ENCODE measurements at places on chromosomes 5 and 9.
A peak's percentile ranks its signal among the peaks of the same experiment; 100 is the strongest.

DNA sequence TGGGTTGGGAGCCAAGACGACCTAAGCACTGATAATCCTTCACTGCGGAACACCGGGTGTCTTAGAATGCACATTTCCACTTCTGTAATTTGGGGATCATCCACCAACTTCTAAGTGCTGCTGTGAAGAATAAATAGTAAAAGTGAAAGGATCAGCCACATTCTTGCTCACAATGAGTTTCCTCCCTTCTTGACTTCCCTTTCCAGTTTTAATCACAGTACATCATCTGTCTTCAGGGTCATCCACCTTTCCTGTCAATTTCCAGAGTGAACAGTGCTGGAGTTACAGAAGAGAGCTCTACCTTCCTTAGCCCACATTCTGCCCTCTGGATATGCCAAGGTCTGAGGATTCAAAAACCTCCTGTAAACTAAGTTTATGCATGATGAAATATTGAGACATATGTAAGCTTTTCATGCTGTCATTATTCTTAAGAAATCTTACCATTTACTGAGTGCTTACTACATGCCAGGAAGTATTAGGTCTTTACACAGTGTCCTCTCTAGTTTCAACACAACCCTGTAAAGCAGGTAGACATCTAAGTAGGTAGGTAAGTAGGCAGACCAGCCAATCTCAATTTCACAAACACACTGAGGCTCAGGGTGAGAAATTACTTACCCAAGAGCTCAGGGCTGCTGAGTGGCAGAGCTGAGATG, 105.2 kb downstream of the CDK5RAP2 start:
- DNase-seq: no peak

DNA sequence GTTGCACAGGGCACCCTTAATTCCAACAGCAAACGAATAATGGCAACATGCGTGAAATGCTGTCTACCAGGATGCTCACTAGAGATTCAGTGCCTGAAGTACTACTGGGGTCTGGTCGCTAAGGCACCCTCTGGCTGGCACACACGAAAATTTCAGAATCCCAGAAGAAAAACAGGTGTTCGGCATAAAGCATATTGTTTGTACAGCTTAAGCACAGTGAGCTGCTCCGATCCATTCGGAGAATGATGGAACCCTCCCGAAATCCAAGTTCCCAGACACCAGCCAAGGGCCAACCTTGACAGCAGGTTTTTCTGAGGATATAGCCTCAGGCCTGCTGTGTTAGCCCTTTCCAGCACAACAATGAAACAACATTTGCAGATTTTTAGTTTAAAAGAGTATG, 61.4 kb upstream of the ALDH1B1 start:
- DNase-seq: no peak

GRCh38 chr5:139657363-139658321, 9.5 kb downstream of the CXXC5 start:
- DNase-seq: no peak

- DNase-seq: no peak
Measured at GRCh38 chr5:137960141-137960540, 70.9 kb downstream of the PKD2L2 start.

DNA sequence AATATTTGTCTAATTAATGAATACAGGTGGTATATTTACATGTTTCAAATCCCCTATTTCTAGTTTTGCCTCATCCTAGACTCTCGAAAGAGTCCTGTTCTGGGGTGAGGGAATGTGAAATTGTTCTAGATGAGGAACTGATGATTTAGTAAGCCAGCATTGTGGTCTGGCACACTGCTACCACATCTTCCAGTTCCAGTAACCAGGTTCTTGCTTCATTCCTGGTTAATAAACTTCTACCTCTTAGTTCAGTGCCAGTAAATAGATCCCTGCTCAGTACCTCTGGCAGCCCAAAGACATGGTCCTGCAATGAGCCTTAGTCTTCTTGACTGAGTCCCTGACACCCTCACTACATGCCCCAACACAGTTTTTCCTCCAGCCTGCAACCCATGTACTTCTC, 207.7 kb downstream of the SREK1 start:
- DNase-seq: no peak

DNA sequence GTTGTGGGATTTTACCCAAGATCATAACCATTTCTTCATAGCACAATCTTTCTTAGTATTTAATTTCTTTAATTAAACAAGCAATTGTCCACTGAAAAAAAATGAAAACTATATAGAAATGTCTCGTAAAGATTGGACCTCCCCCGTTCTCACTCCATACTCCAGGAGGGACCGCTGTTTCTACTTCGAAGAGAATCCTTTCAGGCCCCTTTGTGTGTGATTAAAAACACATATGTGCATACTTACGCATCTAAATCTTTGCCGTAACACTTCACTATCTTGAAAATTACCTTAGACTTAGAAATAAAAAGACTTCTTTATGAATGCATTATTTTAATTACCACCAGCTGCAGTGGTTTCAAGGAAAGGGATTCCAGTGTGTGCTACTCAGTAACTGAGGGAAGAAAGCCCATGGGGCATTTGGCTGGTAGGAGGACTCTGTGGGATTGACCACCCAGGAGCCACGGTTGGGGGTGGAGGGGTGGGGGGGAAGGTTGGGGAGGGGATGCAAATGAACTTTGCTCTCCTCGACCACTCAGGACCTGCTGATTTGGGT, 209.1 kb downstream of the FAM114A2 start:
- no peak for DNase-seq

GRCh38 chr5:152437866-152438265, 32.8 kb upstream of the NMUR2 start:
- no peak for DNase-seq

DNA sequence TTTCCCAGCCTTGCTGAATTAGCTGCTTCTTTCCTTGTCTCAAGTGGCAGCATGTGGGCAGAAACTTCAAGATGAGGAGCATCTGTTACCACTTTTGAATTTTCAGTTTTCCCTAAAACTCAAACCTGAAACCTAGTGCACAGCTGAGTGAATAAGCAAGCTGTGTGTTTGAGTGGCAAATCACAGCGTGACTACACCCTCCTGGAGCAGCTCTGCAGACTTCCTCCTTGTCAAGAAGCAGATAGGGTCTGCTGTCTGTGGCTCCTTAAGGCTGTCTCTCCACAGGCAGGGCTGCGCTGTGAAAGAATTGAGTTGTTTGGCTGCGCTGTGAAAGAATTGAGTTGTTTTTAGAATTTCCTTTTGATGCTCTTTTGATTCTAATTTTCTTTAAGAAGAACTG, 179.7 kb upstream of the HAPLN1 start:
- DNase-seq: no peak

- no peak for DNase-seq
Measured at GRCh38 chr9:37201581-37201980, 81.2 kb downstream of the ZCCHC7 start.

- DNase-seq: no peak
Measured at GRCh38 chr5:148214665-148215185, 11.9 kb downstream of the SPINK6 start.

GRCh38 chr9:115952430-115953292, 200.9 kb upstream of the PAPPA start:
- peak; percentile 64 for DNase-seq

DNA sequence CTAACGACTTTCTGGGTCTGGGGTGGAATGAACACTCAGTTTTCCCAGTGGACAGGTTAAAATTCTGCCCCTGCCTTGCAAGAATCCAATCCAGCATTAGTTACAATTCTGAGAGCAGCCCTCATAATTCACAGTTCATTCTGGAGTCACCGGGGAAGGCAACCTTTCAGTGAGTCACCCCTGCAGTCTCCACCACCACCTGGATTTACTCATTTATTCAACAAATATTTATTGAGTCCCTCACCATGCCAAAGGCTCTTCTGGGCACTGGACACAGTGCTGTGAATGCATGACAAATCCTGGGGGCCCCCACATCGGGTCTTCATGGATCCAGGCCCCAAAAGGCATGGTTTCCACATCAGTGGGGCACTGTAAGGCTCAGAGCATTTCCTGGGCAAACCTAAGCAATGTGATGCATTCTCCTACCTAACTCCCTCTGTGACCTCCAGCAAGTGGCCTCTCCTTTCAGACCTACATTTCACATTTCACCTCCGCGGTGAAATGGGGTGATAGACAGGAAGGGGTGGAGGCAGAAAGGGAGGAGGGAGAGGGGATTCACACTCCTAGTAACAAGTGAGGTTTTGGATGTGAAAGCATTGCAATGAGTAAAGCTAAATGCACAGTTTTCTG, 6.4 kb upstream of the MSX2 start:
- peak; percentile 3 for DNase-seq
